ENCODE measurements at places on chromosomes 16 and 17.
A peak's percentile ranks its signal among the peaks of the same experiment; 100 is the strongest.

DNA sequence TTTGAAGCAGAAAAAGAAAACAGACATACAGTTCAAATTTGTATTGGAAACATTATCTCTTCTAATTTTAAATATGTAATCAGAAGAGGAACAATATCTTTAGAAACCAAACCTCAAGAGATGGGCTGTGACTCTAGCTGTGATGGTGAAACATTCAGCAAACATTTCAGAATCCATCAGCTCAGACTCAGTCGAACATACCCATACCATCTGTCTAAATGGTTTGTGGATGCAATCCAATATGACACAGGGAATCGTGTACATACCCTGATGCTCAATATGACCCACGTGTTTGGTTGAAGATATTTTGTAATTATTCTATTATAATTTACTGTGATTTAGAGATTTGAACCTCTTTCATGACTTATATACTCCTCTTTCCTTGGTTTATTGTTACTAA, 665.2 kb upstream of the CDH8 start:
- DNase-seq = no peak

GRCh38 chr16:35559911-35560636, 2100.7 kb downstream of the TP53TG3F start:
- DNase-seq = no peak

- no peak for DNase-seq
Observed at GRCh38 chr16:6993544-6993943, 339.1 kb upstream of the RBFOX1 start.

GRCh38 chr16:67177743-67178699, 5.7 kb downstream of the MATCAP1 start:
- DNase-seq = peak; percentile 73

- peak; percentile 89 for DNase-seq
Observed at GRCh38 chr17:7403727-7403976, 245 bp downstream of the TMEM256 start.

DNA sequence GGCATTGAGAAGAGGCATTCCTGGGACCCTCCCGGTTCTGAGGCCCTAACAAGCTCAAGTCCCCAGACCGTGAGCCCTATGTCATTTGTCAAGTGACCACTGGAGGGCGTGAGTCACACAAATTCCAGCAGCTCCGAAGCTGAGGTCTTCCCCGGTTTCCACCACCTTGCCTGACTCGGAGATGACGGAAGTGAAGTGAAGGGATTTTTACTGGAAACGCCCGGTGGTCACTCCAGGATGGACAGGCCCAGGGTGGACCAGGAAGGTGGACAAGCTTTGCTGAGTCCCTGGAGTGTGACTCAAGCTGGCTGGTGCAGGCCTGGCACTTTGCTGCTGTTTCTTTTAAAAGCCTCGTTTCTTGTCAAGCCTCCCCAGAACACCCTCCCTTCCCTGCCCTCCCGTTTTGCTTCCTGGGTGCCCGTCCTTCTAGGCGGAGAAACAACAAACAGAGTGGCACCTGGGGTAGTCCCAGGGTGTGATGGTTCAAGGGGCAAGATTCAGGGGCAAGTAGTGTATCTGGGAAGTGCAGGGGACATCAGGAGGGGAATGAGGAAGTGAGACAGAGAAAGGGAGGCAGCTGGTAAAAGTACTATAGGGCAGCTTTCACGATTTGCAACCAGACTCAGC, 5.3 kb upstream of the NOS2 start:
- peak; percentile 88 for DNase-seq

GRCh38 chr17:78605886-78606285, 28.7 kb upstream of the DNAH17 start:
- DNase-seq = no peak

GRCh38 chr17:1796800-1797199, 32.9 kb downstream of the SMYD4 start:
- no peak for DNase-seq

- DNase-seq = no peak
Observed at GRCh38 chr16:56700195-56700594, 17.9 kb downstream of the MT1X start.

DNA sequence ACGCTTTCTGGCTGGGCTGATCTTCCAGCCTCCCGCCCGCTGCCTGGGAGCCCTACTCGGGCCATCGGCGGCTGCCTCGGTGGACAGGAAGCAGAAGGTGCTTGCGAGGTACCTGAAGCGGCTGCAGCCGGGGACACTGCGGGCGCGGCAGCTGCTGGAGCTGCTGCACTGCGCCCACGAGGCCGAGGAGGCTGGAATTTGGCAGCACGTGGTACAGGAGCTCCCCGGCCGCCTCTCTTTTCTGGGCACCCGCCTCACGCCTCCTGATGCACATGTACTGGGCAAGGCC, 30.7 kb downstream of the CIITA start:
- no peak for DNase-seq

DNA sequence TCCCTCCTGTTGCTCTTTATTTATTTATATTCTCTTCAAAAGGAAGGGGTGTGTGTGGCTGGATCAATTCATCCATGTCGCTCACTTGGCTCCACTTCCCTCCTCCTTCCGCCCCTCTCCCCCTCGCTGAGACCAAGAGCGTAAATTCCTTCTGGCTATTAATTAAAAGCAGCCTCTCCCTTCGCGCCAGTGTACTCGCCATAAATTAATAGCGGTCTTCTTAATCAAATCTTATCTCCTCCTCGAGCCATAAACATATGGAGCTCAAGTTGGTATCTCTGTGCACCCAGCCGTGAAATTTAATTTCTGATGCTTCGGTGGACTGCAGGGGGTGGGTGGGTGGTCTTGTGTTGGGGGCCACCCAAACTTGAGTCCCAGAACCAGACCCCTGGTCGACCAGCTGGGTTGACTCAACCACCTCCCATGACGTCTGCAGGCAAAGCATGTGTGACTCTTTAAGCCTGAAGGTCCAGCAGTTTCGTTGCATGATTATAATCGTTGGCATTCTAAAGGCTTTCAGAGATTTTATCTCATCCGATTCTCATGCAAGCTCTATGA, 57.9 kb downstream of the SDK2 start:
- DNase-seq = no peak

Data from hematopoietic multipotent progenitor cell treated with erythropoietin and hydrocortisone succinate and interleukin-3 and kit ligand, for 6 days (in vitro differentiated cells).